ENCODE measurements at places on chromosomes 11 and 22.

DNA sequence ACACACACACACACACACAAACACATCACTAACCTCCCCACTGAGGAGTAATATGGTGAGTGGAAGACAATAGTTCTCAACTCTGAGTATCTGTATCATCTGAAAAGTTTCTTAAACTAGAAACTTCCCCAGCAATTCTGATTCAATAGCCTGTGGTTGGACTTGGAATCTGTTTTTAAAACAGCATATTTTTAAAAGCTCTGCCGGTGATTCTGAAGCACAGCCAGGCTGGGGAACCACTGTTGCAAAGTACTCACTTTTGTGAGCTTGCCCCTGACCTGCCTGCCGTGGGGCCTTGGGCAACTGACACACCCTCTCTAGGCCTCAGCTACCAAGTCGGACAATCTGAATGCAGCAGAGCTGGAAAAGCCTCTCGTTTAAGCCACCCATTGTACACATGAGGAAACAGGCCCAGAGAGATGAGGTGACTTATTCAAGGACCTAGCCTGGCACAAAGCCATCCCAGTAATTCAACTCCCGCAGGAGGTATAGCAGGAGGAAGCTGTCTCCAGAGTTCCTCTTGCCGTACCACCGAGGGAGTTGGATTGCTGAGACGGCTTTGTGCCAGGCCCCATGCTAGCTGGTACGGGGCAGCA lies 8.9 kb downstream of the SLC15A3 start:
- DNase-seq: no peak

DNA sequence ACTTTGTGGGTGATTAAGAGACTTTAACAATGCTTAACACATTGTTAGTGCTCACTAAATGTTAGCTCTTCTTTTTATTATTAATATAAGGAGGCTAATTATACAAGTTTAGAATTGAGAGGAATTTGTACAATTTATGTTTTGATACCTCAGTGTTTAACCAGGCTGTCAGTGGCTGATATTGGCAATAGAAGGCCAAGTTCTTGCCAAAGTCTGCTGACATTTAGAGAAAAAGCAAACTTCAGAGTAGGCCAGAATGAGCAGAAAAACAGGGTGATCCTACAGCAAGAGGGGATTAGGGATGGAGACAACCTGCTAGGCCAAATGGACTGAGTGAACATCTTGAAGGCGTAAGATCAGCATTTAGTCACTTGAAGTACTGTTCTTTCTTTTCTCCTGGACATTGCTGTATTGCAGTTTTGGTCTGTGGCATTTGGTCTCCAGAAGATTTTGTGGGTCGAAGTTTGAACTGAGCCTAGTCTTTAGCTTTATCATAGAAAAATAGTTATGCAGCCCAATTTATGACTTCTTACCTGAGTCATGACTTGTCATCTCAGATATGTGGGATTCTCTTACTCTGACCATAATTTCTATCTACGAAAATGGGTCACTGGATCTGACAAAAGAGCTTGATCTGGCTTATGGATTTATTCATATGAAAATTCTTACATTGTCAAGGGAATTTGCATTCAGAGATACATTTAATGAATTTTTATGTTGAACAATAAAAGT lies 9.0 kb downstream of the TRIM44 start:
- no peak for DNase-seq

DNA sequence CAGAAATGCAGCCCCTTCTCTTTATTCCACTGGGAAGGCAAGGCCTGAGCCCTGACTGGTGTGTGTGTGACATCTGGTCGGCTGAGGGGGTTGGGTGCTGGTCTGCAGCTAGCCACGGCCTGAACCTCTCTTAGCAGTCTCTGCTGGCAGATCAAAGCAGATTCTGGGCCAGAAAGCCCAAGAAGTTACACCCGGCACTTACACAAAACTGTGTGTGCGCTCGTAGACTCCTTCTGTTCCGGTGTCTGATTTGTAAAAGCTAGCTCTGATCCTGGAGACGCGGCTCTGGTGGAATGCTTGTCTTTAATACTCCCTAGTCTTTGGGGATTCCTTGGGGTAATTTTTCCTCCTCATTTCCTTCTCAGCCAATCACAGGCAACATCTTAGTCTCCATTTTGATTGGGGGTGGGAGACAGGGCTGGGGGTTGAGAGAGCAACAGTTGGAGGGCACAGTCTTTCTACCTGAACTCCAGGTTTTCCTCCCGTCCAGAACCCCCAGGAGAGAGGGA lies 5.5 kb downstream of the PKNOX2 start:
- no peak for DNase-seq

GRCh38 chr22:45923835-45924234 lies 53.1 kb downstream of the WNT7B start:
- DNase-seq: no peak

GRCh38 chr11:92225568-92226330 lies 1.1 kb downstream of the FAT3 start:
- DNase-seq: no peak

DNA sequence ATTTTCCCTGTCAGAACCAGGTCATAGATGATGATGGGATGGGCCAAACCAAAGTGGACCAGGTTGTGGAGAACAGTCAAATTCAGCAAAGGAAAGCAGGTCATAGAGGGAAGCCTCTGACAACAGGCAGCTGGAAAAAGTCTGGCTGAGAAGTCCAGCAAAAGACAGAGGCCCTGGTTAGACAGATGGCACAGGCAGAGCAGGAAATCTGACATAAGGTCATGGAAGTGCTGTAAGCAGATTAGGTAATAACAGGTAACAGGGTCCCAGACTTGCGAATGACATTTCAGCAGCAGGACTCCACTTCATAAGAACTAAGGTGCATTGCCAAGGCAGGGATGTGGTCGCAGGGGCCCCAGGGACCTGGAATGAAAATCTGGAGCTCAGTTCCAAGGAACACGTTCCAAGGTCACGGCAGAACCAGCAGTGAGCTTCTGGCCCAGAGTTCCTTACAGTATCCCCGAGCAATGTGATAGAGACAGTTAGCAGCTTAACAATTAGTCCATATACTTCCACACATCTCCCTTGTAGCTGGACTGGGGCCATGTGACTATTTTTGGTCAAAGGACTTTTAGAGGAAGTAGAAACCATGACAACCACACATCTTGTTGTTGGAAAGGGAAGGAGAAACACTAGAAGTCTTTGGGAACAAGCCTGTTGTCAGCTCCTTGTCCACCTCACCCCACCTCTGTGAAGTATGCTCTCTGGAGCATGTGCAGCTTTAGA lies 75.4 kb downstream of the ME3 start:
- DNase-seq: no peak

- DNase-seq: no peak
Observed at GRCh38 chr11:120186456-120186773, 24.4 kb upstream of the OAF start.

DNA sequence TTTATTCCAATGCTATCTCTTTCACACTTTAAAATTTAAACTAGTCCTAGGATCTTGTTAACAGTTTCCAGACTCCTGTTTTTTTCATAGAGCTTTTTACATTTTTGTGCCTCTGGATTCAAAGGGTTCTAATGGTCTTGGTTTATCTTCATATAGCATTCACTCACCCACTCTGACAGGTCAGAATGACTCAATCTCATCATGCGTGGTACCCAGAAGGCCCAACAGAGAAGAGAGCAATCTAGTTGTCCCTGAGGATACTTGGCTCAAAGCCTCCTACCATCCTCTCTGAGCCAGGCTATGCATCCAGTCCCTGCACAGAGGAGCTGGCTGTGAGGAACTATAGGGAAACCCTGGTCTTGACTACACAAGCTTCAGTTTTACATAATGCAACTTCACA lies 27.5 kb downstream of the MAML2 start:
- DNase-seq: no peak

DNA sequence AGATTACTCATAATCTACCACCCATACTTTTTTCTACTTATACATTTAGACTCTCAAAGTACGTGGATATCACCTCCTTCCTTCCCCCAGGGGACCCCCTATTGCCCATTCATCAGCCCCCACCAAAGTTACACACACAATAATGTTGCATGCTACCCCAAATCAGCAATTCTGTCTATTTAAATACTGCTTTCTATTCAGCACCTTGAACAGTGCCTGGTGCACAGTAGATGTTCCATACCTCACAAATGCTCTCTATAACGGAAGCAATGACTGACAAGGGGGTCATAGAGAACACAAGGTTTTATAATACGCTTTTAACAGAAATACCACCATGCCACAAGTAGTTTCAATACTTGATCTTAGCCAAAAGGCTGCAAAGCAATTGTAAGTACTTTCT lies 370.7 kb downstream of the MIAT start:
- DNase-seq: no peak

DNA sequence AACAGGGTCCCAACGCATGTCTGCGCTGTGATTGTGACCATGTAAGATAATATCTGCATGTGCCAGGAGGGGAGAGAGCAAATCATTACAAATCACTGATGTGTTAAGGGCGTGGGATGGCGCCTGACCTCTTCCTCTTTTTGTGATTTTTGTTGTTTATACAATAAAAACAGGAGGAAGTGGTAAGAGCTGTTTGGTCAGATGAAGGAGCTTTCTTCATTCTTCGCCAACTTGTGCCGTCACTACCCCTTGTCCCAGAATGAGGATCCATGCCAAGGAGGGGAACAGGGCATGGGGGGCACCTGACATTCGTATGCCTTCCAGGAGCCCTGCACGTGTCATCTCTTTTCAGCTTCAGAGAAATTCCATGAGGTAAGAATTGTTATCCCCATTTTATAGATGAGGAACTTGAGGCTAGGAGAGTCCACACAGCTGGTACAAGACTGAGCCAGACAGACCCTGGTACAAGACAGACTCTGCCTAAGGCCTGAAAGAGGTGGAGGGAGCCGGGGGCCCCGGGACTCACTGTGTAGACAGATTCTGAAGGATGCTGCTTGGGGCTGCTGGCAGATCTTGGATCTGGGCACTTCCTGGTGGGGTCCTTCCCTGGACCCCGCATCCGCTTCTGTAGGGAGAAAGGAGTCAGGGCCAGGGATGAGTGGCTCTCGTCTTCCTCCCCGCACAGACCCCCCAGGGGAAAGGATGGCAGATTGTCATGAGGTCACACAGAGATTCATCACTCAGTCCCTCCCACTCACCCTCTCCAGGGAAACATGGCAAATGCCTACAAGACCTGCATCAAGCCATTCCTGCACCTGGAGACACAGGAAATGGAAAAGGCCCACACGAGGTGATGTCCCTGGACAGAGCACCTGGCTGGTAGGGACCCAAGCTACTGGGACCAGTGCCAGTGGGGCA lies 34.6 kb downstream of the NFAM1 start:
- DNase-seq: no peak

GRCh38 chr11:27926981-27927481 lies 180.9 kb downstream of the KIF18A start:
- DNase-seq: no peak

- DNase-seq: no peak
Observed at GRCh38 chr11:61065955-61066638, 36.2 kb upstream of the CD5 start.

DNA sequence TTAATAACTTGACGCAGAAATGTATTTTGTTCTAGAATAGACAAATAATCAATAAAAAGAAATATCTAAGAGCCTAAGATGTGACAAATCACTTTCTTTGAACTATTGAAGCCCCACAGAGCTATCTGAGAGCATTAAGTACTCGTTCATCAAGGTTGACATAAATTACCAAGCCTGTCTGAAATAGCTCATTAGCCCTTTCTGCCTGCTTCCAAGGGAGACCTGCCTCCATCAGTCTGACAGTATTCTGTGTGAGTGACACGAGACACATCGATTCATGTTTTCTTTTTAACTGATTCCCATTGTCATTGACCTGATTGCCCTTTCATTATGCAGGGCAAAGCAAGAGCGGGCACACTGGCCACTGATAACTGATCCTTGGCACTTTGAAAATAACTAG lies 347.5 kb downstream of the KCNA4 start:
- no peak for DNase-seq

GRCh38 chr11:29095821-29096220 lies 921.0 kb downstream of the KCNA4 start:
- no peak for DNase-seq

DNA sequence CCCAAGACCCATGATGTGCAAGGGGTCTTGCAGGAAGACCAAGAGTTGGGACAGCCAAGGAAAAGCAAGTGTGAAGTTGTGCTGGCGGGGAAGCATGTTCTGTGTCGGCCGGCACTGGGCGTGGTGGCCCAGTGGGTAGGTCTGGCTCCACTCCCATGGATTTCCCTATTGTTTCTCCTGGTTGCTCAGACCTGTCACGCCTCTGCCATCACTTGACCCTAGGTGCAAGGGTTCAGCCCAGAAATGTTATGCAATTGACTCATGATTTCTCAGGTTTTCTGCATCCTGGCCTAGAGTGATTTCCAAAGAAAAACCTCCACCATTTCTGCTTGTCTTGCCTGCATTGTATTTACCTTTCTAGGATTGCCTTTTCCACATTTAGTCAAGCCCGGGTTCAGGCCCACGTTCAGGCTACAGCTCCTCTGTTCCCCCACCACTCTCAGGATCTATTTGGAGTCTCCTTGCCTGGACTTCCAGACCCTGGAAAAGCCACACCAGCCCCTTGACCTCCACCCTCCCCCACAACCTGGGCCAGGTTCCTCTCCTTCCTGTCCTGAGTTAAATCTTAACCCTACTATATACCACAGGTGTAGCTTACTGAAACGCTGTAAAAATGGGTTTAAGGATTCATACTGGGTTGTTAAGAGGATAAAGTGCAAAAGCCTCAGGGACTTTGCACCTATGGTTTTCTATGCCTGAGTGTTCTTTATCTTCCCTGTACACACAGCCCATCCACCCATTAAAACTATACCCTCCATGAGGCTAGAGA lies 17.5 kb upstream of the FOLR1 start:
- no peak for DNase-seq

DNA sequence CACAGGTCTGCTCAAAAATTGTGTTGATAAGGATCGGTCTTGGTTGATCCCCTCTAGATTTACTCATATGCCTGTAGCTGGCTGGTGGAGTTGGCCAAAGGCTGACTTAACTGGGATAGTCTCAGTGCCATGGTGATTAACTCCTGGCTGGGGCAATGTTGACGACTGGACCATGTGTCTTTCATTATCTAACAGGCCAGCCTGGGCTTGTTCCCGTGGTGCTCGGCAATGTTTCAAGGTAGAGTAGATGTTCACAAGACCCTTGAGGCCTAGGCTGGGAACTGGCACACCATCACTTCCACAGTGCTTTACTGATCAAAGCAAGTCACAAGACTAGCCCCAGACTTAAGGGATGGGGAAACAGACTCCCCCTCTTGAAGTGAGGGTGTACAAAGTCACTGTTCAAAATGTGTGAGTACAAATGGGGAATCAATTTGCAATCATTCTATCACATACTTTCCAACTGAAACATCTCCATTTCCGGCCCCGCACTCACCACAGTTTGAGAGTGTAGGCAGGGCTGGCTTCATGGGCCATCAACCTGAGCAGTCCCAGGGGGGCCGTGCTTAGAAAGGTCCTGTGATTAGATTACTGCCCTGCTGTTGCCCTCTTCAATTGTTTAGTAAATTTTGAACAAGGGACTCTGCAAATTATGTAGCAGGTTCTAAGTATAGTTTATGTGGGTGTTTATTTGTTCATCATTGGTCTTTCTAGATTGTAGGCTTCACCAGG lies 240.8 kb downstream of the NELL1 start:
- no peak for DNase-seq
